Pulmonary artery endothelial cell (primary cell): ENCODE measurements at places on chromosomes 4 and X. TPM values are rescaled to one million over a fixed set of nuclear protein-coding genes. Genes with fewer than 3 reads are reported as not detected.

The GPM6B gene
- 1.1 and 2.2 TPM in 2 replicates for total RNA-seq

The ZMYM3 gene
- 11.7 and 12.8 TPM in 2 replicates for total RNA-seq

The MGST2 gene
- 36.0 and 60.2 TPM in 2 replicates for total RNA-seq

The NAP1L3 gene
- 0.11 and 0.13 TPM in 2 replicates for total RNA-seq

The NMU gene
- total RNA-seq: 0.20 TPM in 1 of 2 replicates, not detected in the other

The MTNR1A gene
- not detected in 2 replicates for total RNA-seq

The EFHC2 gene
- total RNA-seq: under 0.01 TPM in 1 of 2 replicates, not detected in the other

The ATP2B3 gene
- total RNA-seq: 0.11 TPM in 1 of 2 replicates, not detected in the other

The NPY1R gene
- total RNA-seq: 0.07 and 0.14 TPM in 2 replicates

The F8 gene
- total RNA-seq: 1.2 and 1.6 TPM in 2 replicates

The GYG2 gene
- 0.07 TPM in 1 of 2 replicates, not detected in the other for total RNA-seq

The MBTPS2 gene
- 6.0 and 6.3 TPM in 2 replicates for total RNA-seq

The VCX2 gene
- not detected in 2 replicates for total RNA-seq

The STS gene
- total RNA-seq: 1.9 and 2.3 TPM in 2 replicates

The ASB9 gene
- total RNA-seq: 9.2 and 21.0 TPM in 2 replicates

The VCX3A gene
- total RNA-seq: not detected in 2 replicates

The ZNF185 gene
- total RNA-seq: 15.8 and 33.3 TPM in 2 replicates

The SEC24D gene
- 50.4 and 54.6 TPM in 2 replicates for total RNA-seq

The NWD2 gene
- not detected in 2 replicates for total RNA-seq

The ATP1B4 gene
- total RNA-seq: not detected in 2 replicates

The HPSE gene
- 5.7 and 30.7 TPM in 2 replicates for total RNA-seq

The CTAG2 gene
- not detected in 2 replicates for total RNA-seq

The TMEM144 gene
- total RNA-seq: 3.4 and 4.9 TPM in 2 replicates

The SUPT20HL2 gene
- not detected in 2 replicates for total RNA-seq

The INTU gene
- total RNA-seq: 2.0 and 5.0 TPM in 2 replicates

The FRG1 gene
- total RNA-seq: 24.3 and 26.4 TPM in 2 replicates

The MUC7 gene
- total RNA-seq: not detected in 2 replicates

The WAS gene
- not detected in 2 replicates for total RNA-seq

The DGKK gene
- under 0.01 TPM in 1 of 2 replicates, not detected in the other for total RNA-seq

The RAP2C gene
- total RNA-seq: 15.5 and 20.7 TPM in 2 replicates

The ADGRG2 gene
- 0.04 TPM in 1 of 2 replicates, not detected in the other for total RNA-seq

The BTK gene
- total RNA-seq: 0.07 TPM in 1 of 2 replicates, not detected in the other

The TMEM150C gene
- total RNA-seq: 4.4 and 6.9 TPM in 2 replicates

The FHDC1 gene
- total RNA-seq: under 0.01 and 0.04 TPM in 2 replicates
